ENCODE measurements at places on chromosomes 5 and 9. TPM values are rescaled to one million over a fixed set of nuclear protein-coding genes. Genes with fewer than 3 reads are reported as not detected.

Gene TRIM7
- 15.7 TPM for total RNA-seq

Gene GABRG2
- total RNA-seq = not detected

Gene CD72
- 1.0 TPM for total RNA-seq

Gene TSSK1B
- total RNA-seq = under 0.01 TPM

Gene PLAC8L1
- not detected for total RNA-seq

Gene SPATA31E1
- total RNA-seq = not detected

Gene C5orf52
- total RNA-seq = not detected

Gene C9
- total RNA-seq = not detected

Gene SLC6A3
- not detected for total RNA-seq

Gene RCL1
- total RNA-seq = 37.3 TPM

Gene AK1
- 33.5 TPM for total RNA-seq

Gene UBE2QL1
- total RNA-seq = not detected

Gene NRG2
- total RNA-seq = under 0.01 TPM

Gene MYOT
- total RNA-seq = not detected

Gene CCDC192
- not detected for total RNA-seq

Gene DOCK2
- 0.14 TPM for total RNA-seq

Gene DCANP1
- total RNA-seq = not detected

Measured in nasal cavity respiratory epithelium epithelial cell of viscerocranial mucosa (primary cell).